ENCODE measurements at places on chromosomes 6 and 20. TPM values are rescaled to one million over a fixed set of nuclear protein-coding genes. Genes with fewer than 3 reads are reported as not detected.

DNA sequence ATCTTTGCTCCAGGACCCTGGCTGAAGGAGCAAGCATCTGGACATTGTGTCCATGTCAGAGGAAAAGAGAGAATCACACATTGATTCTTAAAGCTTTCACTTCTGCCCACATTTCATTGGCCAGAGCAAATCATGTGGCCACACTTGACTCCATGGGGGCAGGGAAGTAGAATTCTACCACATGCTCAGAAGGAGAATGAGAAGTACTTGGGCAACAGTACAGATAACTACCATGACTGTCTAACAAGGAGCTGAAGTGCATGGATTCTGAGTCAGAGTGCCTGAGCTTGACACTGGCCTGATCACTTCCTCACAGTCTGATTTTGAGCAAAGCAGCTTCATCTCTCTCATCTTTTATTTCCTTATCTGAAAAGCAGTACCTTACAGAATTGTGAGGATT is 38.6 kb downstream of the GHRH start:
- no peak overlapping the region for H3K4me3 ChIP-seq
- peaks cover 86% of the 10 kb centered on the region for H3K36me3 ChIP-seq
- H3K4me1 ChIP-seq, result peaks cover 13% of the 10 kb centered on the region
- H3K27me3 ChIP-seq, result no peaks in the 10 kb centered on the region
- peak overlapping the region; percentile 81 for H3K27ac ChIP-seq

The PRSS35 gene
- polyA plus RNA-seq, result not detected

GRCh38 chr20:41927189-41927588 is 309.0 kb upstream of the CHD6 start:
- no peaks in the 10 kb centered on the region for H3K4me1 ChIP-seq
- no peak overlapping the region for H3K4me3 ChIP-seq
- no peaks in the 10 kb centered on the region for H3K27me3 ChIP-seq
- DNase-seq, result no peak
- H3K27ac ChIP-seq, result no peak overlapping the region
- no peaks in the 10 kb centered on the region for H3K36me3 ChIP-seq

GRCh38 chr6:10393544-10394225 is 21.2 kb downstream of the TFAP2A start:
- H3K27me3 ChIP-seq, result peaks cover 100% of the 10 kb centered on the region
- H3K36me3 ChIP-seq, result no peaks in the 10 kb centered on the region
- no peak overlapping the region for H3K4me3 ChIP-seq
- no peak for DNase-seq

DNA sequence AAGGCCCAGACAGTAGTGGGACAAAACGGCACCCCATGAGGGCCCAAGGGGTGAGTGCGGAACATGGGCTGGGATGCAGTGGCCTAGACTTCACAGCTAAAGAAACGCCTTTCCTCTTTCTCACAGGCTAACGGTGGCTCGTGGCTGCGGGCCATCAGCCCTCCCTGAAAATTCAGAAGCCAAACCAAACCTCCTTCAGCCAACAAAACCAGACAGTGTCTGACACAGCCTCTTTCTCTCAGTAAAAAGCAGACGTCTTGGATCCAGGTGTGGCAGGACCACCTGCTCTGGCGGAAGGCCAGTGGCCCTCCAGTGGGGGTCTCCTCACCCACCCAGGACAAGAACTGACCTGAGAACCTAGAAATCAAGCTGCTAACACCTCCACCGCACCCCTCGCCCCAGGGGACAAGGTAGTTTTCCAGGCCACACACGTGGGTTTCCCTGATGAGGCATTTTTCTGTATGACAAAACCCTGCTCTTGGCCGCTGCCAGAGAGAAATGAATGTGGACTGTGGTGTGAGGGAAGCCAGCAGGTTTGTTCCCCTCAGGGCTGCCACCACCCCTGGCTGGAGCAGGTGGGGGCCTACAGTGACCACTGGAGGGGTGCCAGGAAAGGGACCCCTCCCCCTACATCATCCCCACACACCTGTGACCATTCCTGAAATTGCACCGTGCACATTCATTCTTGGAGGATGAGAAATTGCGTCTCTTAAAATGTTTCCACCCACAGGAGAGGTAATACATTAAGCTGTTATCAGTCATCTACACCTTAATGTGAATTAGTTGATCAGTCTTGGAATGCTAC is 76.8 kb upstream of the PIM1 start:
- H3K36me3 ChIP-seq, result no peaks in the 10 kb centered on the region
- DNase-seq, result no peak
- no peaks in the 10 kb centered on the region for H3K27me3 ChIP-seq
- H3K27ac ChIP-seq, result no peak overlapping the region
- H3K4me1 ChIP-seq, result no peaks in the 10 kb centered on the region
- H3K4me3 ChIP-seq, result no peak overlapping the region

GRCh38 chr6:24378473-24379097 is 20.7 kb upstream of the DCDC2 start:
- H3K4me3 ChIP-seq, result no peak overlapping the region
- H3K27me3 ChIP-seq, result no peaks in the 10 kb centered on the region
- H3K4me1 ChIP-seq, result no peaks in the 10 kb centered on the region
- no peak for DNase-seq
